ENCODE measurements at places on chromosomes 5 and 9.

DNA sequence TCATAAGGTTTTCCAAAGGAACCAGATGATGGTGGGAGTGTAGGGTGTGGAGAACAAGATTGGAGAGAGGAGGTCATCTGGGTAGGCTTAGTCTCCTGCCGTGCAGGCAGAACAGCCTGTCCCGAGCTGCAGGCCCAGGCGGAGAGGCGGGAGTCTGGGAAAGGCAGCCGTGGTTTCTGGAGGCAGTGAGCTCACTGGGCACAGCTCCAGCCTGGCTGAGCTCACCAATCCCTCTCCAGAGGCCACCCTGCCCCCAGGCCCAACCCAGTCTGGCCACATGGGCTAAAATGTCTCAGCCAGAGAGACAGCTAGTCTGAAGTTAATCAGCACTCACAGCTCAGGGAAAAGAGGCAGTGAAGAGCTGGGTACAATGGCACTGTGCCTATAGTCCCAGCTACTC lies 12.3 kb downstream of the P4HA2 start:
- peak; percentile 92 for DNase-seq

DNA sequence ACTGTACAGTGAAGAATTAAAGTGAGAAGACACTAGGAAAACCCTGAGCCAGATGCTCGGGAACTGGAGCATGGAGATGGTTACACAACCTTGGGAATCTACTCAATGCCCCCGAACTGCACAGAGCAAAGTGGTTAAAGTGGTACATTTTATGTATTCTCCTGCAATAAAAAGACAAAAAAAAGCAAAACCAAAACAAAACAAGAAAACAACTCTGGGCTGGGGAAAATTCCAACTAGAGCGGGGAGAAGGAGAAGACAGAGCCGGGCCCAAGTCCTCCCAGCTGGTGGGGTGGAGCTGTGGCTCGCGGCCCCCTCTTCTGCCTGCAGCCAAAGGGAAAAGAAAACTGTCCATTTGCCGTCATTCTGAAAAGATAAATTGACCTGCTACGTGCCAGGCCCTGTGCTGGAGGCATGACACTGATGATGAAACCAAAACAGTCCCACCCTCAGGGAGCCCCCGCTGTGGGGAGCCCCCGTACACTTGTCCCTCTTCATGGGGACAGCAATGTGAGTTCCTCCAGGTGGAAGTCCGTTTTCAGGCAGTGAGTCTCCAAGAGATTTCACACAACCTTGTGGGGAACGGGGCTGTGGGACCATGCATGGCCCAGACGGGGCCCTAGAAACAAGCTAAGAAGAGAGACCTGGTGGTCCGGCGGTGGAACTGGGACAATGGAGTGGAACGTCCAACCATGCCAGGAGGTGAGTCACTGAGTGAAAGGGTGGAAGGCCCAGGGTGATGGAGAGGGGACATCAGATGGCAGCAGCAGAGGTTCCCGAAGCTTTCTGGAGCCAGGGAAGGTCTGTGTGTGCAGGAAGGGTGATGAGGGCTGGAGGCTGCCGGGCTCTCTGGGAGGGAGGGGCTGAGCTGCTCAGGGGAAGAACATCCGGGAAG lies 114.8 kb upstream of the COL5A1 start:
- no peak for DNase-seq

GRCh38 chr5:137734962-137735554 lies 831 bp downstream of the KLHL3 start:
- DNase-seq = no peak

DNA sequence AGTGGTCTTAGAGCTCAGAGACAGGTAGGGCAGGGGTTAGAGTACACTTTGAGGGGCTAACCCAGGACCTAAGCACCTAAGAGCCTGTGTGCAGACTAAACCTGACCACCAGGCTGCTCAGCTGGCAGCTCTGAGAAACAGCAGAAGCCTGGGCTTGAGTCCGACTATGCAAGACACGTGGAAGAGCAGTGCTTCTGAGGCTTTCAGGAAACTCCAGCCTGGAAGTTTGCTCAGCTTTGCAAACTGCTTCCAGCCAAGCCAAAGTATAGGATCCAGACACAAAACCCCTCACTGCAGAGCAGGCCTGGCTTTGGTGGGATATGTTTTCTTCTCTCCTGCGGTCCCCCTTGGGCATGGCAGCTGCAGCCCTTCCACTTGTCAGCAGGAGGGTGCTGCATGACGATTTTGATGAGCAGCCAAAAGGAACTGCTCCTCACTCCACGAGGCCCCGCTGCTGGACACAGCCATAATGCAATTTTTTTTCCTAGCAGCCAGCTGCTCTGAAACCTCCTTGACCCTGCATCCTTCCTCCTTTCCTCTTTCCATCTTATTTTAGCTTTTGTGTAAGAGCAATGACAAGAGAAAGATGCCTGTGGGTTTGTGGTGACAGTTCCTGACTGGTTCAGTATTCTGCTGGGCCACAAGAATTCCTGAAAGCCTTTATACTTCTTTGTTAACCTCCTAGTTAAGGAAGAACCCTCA lies 123.1 kb downstream of the LIFR start:
- DNase-seq = no peak

- peak; percentile 78 for DNase-seq
Measured at GRCh38 chr5:143065185-143065965, 295.2 kb downstream of the ARHGAP26 start.

DNA sequence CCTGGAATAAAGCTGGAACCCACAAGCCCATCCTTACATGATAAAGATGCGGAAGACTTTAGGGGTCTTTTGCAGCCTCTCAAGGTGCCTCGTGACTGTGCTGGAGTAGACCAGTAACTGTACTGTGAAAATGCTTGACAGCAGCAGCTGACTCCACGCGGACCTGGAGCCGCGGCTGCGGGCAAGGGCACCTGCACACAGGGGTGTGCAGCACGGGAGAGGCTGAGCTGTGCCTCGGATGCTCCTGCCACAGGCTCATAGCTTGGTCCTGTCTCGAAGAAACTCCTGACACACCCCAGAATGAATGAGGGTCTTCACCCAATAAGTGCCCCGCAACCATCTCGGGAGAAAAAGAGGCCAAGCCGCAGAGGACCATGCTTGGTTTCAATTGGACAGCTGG lies 40.3 kb upstream of the CEP72 start:
- DNase-seq = no peak

GRCh38 chr9:115781070-115781736 lies 372.4 kb upstream of the PAPPA start:
- no peak for DNase-seq

GRCh38 chr5:113172231-113172826 lies 195.7 kb downstream of the DCP2 start:
- no peak for DNase-seq

DNA sequence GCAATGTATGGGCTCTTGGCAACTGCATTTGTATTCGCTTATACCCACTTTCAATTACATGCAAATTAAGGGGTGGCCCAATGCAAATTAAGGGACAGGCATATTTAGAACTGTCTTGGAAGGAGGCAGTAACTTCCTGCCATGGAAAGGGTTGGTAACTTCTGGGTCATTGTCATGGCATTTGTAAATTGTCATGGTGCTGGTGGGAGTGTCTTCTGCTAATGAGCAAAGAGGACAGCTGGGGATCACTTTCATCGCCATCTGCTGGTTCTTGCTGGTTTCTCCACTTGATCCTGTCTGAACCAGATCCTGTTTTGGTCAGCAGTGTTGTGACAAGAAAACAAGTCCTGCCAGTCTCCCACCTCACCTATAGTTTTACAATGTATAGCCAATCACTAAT lies 23.3 kb upstream of the UGT3A2 start:
- DNase-seq = no peak

All from AG09319 (cell line).